ENCODE measurements at places on chromosomes 13 and 19.

- DNase-seq, result no peak
Measured at GRCh38 chr19:7987114-7987768, 18.2 kb downstream of the ELAVL1 start.

DNA sequence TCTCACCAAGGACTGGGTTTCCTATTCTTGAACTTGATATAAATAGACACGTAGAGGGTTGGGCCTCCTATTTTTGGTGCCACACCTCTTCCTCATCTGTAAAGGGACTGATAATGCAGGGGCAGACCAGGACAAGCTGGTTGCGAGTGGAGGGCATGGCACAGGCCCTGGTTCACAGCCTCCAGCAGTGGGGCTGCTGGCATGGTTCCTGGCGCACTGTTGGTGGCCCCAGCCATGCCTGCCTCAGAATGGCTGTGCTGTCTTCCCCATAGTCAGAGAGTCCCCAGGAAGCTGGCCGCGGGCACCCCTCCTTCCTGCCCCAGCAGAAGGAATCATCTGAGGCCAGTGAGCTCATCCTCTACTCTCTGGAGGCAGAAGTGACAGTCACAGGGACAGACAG lies 10.5 kb upstream of the OVOL3 start:
- DNase-seq, result no peak

GRCh38 chr13:28527629-28528028 lies 32.7 kb upstream of the FLT1 start:
- no peak for DNase-seq

DNA sequence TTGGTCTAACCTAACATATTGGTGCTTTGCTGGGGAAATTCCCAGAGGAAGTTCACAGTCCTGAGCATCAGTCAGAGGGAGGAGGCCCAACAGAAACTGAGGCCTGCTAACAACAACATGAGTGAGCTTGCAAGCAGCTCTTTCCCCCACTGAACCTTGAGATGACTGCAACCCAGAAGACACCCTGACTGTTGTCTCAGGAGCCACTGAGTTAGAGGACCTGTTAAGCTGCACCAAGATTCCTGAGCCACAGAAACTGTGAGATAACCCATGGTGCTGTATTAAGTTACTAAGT lies 193.2 kb upstream of the UBL3 start:
- no peak for DNase-seq

- no peak for DNase-seq
Measured at GRCh38 chr13:47216176-47216822, 319.4 kb upstream of the HTR2A start.

- no peak for DNase-seq
Measured at GRCh38 chr19:12364391-12365235, 870 bp downstream of the ZNF442 start.

GRCh38 chr13:75764251-75764925 lies 128.3 kb downstream of the LMO7 start:
- no peak for DNase-seq

DNA sequence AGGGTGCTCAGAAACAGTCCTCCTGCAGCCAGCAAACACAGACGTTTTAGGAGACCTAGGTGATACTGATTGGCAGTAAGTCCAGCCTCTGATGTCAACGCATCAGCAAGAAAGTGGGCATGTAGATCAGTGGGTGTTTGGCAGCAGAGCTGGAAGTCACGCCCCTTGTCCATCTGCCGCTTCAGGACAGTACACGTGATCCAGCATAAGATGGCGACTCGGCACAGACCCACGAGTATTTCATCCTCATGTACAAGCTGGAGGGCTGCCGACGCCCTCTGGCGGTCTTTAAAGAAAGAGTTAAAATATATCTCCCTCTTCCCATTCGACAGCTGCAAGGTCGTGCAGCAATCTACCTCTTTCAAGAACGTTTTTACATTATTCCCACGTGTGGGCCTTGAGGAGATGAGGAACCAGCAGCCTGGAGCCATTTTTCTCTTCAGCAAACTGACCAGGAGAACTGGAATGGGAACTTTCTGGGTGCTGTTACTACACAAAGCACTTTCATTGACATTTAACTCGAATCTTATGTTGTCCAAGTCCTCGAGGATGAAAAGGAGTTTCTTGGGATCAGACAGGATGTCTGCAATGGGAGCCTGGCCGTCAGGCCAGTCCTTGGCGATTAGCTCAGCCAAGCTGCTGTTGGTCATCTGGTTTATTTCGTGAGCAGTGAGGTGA lies 22.3 kb downstream of the NLRP11 start:
- DNase-seq, result peak; percentile 2

GRCh38 chr13:23643338-23644125 lies 73.3 kb downstream of the TNFRSF19 start:
- no peak for DNase-seq

DNA sequence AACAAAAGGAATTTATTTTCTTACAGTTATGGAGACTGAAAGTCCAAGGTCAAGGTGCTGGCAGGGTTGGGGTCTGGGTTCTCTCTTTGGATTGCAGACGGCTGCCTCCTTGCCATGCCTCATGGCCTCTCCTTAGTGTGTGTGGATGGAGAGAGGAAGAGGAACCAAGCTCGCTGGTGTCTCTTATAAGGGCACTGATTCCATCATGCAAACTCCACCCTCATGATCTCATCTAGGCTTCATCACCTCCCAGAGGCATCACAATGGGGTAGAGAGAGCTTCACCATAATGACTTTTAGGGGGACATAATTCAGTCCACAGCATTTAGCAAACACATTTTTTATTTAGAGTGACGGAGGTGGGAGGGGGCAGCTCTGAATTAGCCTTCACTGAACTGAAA lies 104.9 kb upstream of the ABCC4 start:
- DNase-seq, result no peak

DNA sequence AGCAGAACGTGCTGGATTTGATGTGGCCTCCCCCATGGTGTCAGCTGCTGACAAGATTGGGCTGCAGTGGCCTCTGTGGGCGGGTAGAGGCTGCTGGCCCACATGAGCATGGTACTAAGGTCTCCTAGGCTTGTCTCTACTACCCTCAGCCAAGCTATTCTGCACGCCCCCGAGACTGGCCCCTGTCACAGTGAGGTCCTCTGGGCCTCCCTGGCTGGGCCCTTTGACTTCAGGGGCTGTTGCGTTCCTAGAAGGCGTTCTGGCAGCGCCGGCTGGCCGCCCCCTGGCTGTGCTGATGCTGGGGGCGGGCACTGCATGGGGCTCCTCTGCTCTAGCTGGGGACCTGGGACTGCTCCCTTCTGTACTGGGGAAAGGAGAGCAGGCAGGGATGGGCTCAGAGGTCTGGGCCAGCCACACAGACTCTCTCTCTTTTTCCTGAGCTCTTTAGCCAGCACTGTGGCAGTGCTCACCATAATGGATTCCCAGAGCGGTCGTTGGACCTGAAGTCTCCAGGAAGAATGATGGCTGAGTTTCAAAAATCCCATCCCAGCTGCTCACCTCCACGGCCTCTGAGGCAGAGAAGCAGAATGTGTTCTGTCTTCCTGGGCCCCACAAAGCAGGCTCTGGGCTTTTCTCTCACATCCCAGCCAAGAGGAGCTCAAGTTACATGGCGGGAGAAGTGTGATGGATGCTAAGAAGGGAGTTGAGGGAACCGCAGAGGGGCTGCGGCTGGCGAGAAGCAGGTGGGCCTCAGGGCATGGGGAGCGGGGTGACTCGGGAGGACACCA lies 32.3 kb downstream of the TSSK6 start:
- no peak for DNase-seq

DNA sequence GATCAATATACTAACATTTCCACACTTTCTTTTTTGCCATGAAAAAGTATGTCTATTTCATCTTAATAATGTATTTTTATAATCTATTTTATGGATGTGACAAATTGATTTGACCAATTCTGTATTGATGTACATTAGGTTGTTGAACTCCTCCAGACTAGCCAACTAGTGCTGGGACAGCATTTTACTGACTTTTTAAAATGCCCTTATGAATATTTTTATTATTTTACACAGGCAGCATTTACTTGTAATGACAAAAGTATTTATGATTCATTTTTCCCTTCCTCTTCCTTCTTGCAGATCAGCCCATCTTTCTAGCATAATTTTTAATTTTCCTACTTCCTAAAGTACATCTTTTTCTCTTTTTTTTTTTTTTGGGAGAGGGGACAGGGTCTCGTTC lies 918 bp upstream of the FUZ start:
- DNase-seq, result no peak

DNA sequence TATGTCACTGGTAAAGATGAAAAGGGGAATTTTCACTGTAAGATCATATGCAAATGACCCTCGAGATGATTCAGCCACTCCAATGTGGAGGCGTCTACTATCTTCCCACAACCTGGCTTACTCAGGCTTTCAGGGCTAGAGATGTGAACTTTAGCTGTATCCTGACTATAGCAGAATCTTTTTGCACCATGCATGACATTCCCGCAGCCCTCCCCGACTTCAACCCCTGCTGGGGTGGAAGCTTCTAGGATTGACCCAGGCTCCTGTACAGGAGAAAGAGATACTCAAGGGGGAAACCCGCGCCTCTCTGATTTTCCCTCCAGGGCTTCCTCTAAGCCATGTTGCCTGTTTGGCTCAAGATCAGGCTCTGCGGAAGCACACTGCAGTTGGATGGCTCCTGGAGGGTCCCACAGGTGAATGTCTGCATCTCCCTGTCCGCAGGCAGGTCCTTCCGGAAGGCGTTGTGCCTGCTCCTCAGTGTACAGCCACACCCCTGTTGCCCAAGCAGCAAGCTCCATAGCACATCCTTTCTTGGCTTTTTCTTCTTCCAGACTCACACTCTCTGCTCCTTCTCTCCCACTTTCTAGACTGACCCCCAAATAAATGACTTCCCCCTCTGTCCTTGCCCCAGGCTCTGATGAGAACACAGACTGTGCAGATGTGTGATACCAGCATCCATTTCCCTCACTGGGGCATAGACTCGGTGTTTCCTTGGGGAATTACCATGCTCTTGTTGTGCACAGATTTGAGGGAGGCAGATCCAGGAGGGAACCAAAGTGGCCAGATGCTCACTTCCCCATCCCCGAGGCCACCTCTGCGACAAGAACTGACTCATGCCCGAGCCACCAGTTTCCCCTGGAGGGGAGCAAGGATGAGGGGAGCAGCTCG lies 29.1 kb upstream of the POP4 start:
- no peak for DNase-seq

DNA sequence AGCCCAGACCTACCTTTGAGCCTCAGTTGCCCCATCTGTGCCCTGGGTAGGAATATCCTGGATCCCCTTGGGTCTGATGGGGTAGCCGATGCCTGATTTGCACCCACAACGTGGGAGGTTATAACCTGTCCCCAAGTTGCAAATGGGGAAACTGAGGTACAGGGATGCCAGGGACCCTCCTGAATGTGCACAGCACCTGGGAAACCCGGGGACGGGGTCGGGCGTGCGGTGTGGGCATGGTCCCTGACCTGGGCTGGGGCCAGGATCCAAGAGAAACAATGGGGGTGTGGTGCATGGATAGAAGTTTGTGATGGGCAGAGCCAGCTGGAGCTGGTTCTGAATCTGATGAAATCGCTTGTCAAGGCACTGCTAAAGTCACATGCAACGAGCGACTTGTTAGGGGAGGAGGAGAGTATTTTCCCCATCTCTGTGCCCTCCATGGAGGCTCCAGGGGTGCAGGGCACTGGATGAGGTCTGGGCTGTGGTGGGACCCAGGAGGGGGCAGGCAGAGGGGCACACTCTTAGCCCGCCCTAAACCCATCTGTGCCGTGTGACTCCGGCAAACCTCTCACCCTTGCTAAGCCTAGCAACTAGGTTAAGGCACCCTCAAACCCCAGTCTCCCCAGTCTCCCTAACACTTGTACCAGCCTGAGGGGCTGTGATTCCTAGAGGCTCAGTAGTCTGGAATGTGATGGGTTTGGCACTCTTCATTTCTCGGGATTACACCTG lies 749 bp downstream of the GDF15 start:
- DNase-seq, result no peak

DNA sequence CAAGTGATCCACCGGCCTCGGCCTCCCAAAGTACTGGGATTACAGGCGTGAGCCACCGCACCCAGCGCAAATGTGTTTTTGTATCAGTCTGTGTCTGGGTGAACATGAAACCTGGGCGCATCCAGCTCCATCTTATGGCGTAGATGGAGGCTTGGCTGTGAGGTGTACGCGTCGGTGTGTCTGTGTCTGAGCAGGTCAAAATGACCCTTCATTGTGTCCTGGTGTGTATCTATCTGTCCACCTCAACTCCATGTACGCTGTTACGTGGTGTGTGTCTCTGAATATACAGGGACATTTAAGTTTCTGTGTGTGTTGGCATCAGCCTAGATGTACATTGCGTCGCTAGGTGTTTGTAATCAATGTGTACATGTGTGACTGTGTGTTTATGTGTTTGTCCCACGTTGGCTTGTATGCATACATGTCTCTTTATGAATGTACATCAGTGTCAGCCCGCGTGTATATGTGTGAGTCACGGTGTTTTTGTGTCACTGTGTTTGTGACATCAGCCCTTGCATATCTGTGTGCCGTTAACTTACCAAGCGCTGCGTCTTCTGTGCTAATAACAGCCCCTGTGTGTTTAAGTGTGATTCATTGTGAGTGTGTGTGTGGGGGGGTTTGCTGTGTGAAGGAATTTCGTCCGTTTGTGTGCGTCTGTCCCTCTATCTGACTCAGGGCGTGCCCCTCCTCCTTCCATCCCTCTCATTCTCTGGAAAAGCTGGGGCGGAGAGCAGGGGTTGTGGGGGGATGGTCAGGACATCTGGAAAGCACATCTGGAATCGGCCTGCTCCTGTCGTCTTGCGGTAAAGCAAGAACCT lies 6.4 kb downstream of the AXL start:
- DNase-seq, result peak; percentile 51

GRCh38 chr13:51222037-51222685 lies at the start of gene FAM124A:
TSS of gene FAM124A (plus strand) at chr13:51222398. CDS start at chr13:51222502, 104 bp downstream.
- DNase-seq, result no peak

DNA sequence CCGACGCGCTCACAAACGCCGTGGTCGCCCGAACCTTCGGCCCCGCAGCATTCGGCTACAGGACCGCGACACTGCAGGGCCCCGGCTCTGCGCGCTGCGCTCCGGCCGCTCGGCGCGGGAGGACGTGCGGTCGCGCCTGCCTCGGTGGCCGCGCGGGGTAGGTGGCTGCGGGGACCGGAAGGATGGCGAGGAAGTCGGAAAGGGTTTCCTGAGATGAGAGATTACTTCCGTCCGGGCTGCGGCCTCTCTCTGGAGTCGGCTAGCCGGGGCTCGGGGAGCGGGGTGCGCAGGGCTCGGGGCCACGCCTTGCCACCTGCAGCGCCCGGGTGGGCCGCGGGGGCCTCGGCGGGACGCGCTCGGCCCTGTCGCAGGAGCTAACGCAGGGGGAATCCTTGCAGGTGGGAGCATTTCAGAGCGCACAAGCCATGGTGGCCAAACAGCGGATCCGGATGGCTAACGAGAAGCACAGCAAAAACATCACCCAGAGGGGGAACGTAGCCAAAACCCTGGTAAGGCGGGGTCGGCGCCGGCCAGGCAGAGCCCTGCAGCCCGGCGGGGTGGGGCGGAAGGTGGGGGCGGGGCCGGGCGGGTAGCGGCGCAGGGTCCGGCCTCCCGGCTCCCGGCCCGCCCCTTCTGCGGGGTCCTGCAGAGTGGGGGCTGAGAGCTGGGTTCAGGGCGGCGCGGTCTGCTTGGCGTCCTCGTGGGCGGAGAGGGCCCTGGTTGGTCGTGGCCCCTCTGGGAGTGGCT lies at the start of gene SERP2:
Gene SERP2, plus strand, starts transcription at position 224 of the 747 bp plus-strand sequence. Its CDS starts 202 bp downstream, at position 426.
- no peak for DNase-seq

- no peak for DNase-seq
Measured at GRCh38 chr13:111658145-111659100, 338.0 kb downstream of the TEX29 start.

- no peak for DNase-seq
Measured at GRCh38 chr13:83201506-83201905, 680.8 kb downstream of the SLITRK1 start.

- no peak for DNase-seq
Measured at GRCh38 chr13:39859898-39860297, 204.4 kb downstream of the COG6 start.

Data from activated CD8-positive, alpha-beta memory T cell treated with anti-CD3 and anti-CD28 coated beads for 4 hours (primary cell).